ENCODE measurements at places on chromosomes 11 and 22. TPM values are rescaled to one million over a fixed set of nuclear protein-coding genes. Genes with fewer than 3 reads are reported as not detected.
A peak's percentile ranks its signal among the peaks of the same experiment; 100 is the strongest.

Gene LIF
- total RNA-seq, result 0.50 TPM

Gene CASP5
- total RNA-seq, result not detected

- H3K27ac ChIP-seq, result no peak overlapping the region
- H3K4me1 ChIP-seq, result no peaks in the 10 kb centered on the region
- H3K36me3 ChIP-seq, result no peaks in the 10 kb centered on the region
- H3K4me3 ChIP-seq, result no peak overlapping the region
- DNase-seq, result no peak
- H3K27me3 ChIP-seq, result no peaks in the 10 kb centered on the region
These were observed 103.5 kb downstream of the WNT11 start for GRCh38 chr11:76102802-76103201.

DNA sequence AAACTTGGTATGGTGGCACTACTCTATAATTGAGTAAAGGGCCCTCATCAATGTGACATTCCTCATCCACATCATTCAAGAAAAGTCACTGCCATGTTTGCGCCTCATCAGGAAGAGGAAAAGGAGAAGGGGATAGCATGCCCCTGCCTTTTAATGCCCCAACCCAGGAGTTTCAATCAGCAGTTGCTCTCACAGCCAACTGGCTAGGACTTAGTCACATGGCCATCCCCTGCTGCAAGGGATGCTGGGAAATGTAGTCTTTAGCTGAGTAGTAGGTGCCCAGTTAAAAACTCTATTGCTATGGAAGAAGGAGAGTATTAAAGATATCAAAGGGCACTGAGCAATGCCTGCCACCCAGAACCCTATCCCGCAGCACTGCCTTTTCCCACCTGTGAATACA is 10.9 kb upstream of the CCND1 start:
- no peak overlapping the region for H3K4me3 ChIP-seq
- no peak overlapping the region for H3K27ac ChIP-seq
- H3K4me1 ChIP-seq, result no peaks in the 10 kb centered on the region
- H3K27me3 ChIP-seq, result no peaks in the 10 kb centered on the region
- no peaks in the 10 kb centered on the region for H3K36me3 ChIP-seq

DNA sequence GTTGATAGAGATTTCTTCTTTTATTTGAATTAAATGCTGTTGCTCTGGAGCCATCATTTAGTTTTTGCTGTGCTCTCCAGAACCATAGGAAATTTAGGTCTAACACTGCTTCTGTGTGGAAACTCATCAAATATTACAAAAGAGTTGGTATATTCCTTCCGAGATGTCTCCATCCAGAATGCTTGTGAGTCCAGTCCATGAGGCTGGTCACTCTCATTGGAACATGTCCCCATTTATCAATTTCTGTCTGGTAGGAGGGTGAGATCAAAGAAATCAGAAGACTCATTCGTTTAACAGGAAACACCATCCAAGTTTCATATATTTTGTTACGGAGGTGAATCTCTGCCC is 52.4 kb upstream of the LMO2 start:
- DNase-seq, result no peak
- no peak overlapping the region for H3K4me3 ChIP-seq
- H3K36me3 ChIP-seq, result no peaks in the 10 kb centered on the region
- no peaks in the 10 kb centered on the region for H3K4me1 ChIP-seq
- H3K27ac ChIP-seq, result no peak overlapping the region

- H3K4me3 ChIP-seq, result no peak overlapping the region
- H3K27ac ChIP-seq, result no peak overlapping the region
- no peaks in the 10 kb centered on the region for H3K36me3 ChIP-seq
- DNase-seq, result no peak
- no peaks in the 10 kb centered on the region for H3K4me1 ChIP-seq
These were observed 65.0 kb upstream of the HORMAD2 start for GRCh38 chr22:30015229-30015797.

Gene DNAJB7
- total RNA-seq, result not detected

DNA sequence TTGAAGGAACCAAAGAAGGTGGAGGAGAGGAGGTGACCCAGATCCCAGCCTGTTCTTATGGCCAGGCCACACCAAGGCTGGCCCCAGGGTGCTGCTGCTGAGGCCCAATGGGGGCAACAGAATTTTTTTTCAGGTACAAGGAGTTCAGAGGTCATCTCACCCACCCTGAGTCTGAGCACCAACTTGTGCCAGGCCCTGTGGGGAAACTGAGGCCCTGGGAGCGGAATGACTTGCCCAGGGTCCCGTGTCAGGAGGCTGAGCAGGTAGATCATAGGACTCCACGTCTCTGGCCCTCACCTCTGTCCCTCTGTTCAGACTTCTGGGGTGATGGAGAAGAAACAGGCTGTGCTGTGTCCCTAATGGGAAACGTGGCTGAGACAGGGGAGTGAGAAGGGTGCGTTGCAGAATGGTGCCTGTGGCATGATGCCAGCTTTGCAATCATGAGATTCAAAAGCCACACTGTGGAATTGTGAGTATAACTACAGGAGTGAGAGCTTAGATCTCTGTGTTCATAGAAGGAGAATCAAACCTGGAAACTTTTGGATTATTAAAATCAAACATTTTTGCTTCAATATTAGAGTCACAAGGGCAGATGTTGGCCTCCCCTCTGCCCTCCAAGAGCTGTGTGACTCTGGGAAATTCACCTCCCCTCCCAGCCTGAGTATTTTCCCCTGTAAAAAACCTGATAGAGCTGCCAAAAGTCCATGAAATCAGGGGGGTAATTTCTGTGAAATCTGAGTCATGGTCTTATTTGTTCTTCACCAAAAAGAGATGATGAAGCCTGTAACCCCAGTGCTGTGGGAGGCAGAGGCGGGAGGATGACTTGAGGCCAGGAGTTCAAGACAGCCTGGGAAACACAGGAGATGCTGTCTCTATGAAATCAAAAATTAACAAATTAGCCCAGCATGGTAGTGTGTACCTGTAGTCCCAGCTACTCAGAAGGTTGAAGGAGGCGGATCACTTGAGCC is 874 bp downstream of the APOL1 start:
- no peaks in the 10 kb centered on the region for H3K36me3 ChIP-seq
- no peaks in the 10 kb centered on the region for H3K27me3 ChIP-seq
- no peak overlapping the region for H3K27ac ChIP-seq
- DNase-seq, result no peak
- H3K4me3 ChIP-seq, result no peak overlapping the region
- H3K4me1 ChIP-seq, result peaks cover 31% of the 10 kb centered on the region

Gene TSPAN32
- total RNA-seq, result 0.19 TPM

DNA sequence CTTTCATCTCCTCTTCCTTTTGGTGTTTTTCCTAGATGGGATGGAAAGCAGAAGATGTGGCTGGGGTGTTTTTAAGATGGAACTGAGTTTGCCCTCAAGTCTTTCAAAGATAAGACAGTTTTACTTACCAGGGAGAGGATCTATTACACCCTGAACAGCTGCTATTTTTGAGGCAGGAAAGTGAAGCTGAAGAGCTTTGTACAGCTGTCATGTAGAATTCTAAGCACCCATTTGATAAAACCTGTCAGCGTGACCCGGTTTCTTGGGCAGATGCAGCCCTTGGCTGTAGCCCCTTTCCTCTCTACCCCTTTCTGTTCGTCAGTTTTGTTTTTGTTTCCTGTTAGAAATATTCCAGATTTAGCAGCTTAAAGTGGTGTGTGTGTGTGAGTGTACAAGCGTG is 35.2 kb downstream of the FAT3 start:
- DNase-seq, result peak; percentile 14
- H3K27ac ChIP-seq, result no peak overlapping the region
- H3K27me3 ChIP-seq, result no peaks in the 10 kb centered on the region
- H3K4me1 ChIP-seq, result peaks cover 11% of the 10 kb centered on the region
- no peaks in the 10 kb centered on the region for H3K36me3 ChIP-seq
- H3K4me3 ChIP-seq, result no peak overlapping the region

Gene MMP3
- total RNA-seq, result not detected

Gene ANGPTL5
- total RNA-seq, result not detected

Gene OR51E1
- total RNA-seq, result not detected

GRCh38 chr11:127627629-127628457 is 627.3 kb upstream of the KIRREL3 start:
- H3K4me1 ChIP-seq, result peaks cover 10% of the 10 kb centered on the region
- no peaks in the 10 kb centered on the region for H3K27me3 ChIP-seq

GRCh38 chr11:75031224-75031753 is 42.6 kb downstream of the NEU3 start:
- no peaks in the 10 kb centered on the region for H3K36me3 ChIP-seq
- no peaks in the 10 kb centered on the region for H3K4me1 ChIP-seq
- H3K27me3 ChIP-seq, result no peaks in the 10 kb centered on the region
- H3K27ac ChIP-seq, result no peak overlapping the region
- no peak for DNase-seq

DNA sequence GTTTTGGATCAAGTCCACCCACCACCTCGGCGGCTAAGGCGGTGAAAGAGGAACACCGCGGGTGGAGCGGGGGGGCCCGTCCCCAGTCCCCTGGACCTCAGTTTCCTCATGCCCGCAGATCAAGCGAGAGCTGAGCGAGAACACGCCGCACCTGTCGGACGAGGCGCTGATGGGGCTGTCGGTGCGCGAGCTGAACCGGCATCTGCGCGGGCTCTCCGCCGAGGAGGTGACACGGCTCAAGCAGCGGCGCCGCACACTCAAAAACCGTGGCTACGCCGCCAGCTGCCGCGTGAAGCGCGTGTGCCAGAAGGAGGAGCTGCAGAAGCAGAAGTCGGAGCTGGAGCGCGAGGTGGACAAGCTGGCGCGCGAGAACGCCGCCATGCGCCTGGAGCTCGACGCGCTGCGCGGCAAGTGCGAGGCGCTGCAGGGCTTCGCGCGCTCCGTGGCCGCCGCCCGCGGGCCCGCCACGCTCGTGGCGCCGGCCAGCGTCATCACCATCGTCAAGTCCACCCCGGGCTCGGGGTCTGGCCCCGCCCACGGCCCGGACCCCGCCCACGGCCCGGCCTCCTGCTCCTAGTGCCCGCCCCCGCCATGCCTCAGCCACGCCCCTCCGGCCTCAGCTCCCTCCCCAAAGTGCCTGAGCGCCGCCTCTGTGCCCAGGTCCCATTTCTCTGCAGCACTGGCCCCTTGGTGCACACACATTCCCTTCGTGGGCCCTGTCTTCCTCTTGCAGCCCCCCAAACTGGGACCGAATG is 12.7 kb downstream of the MAFF start:
- H3K27me3 ChIP-seq, result peaks cover 25% of the 10 kb centered on the region
- peak overlapping the region; percentile 29 for H3K4me3 ChIP-seq
- H3K27ac ChIP-seq, result no peak overlapping the region
- peak; percentile 88 for DNase-seq
- no peaks in the 10 kb centered on the region for H3K36me3 ChIP-seq

DNA sequence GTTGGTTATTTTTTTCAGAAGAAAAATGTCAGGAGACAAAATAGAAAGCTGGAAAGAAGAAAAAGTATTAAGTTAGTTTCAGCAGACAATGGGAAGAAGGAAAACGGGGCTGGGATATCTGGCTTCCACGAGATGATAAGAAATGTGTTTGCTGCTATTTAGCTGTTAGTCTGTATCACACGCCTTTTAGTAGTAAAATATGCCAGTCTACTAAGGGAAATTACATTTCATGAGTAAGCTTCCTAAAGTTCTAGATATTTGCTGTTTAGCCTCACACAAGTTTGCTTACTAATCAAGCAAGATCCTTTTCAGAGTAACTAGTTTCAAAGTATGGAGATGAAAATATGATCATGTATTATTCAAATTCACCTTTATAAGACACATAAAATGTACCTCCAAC is 1.5 kb downstream of the OR51B4 start:
- H3K4me3 ChIP-seq, result no peak overlapping the region
- H3K27ac ChIP-seq, result no peak overlapping the region
- DNase-seq, result no peak
- no peaks in the 10 kb centered on the region for H3K27me3 ChIP-seq
- H3K36me3 ChIP-seq, result no peaks in the 10 kb centered on the region

Gene TMEM132A
- 77.2 TPM for total RNA-seq

GRCh38 chr11:6402561-6402981 is 12.3 kb downstream of the SMPD1 start:
- DNase-seq, result no peak
- no peak overlapping the region for H3K27ac ChIP-seq
- no peak overlapping the region for H3K4me3 ChIP-seq
- H3K27me3 ChIP-seq, result no peaks in the 10 kb centered on the region
- H3K36me3 ChIP-seq, result no peaks in the 10 kb centered on the region

Gene MLC1
- not detected for total RNA-seq

DNA sequence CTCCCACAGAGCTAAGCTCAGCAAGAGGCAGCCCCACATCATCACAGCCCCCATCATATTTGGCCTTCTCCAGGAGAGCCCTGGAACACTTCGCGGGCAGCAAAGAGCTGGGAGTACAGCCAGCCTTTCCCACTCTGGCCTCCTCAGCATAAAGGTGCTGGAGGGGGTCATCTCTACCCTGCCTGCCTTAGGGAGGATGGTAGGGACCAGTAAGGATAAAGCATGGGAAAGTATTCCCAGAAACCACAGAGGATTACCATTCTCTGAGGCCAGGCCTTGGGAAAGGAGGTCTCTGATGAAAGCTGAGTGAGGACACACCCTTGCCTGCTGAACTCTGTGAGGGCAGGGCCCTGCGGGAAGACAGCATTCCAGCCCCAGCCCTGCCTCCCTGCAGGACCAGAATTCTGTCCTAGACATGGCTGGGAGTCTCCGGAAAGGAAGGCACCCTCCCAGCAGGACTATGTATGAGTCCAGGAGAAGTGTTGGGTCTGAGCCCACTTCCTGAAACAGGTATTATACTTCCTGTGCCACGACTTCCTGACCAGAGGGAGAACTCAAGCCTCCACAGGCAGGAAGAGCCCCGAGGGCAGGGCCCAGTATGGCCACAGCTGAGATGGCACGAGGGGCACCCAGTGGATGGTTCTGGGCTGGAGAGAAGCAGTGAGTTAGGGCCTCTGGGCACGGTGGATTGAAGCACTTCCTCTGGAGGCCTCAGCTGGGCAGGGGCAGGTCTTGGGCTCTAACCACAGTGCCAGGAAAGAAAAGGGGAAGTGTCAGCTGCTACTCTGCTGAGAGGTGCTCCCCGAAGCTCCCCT is 12.9 kb upstream of the CASTOR1 start:
- H3K4me1 ChIP-seq, result peaks cover 6% of the 10 kb centered on the region
- no peak for DNase-seq
- H3K27me3 ChIP-seq, result no peaks in the 10 kb centered on the region
- no peak overlapping the region for H3K27ac ChIP-seq

DNA sequence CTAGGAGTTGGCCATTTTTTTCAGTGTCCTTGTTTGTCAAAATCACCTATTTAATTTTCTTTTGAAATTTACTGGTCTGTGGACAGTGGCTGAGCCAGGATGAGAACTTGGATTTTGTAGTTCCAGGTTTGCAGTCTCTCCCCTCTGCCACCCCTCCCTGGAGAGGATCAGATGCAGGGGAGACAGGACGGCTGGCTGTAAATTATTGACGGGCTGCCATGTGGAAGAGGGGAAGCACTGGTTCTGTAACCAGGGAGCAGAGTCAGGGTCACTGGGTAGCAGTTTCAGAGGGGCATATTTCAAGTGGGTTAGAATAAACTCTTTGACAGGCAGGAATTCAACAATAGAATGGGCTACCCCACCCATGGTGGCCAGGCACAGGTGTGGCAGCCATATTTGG is 20.6 kb upstream of the YWHAH start:
- DNase-seq, result no peak
- H3K4me1 ChIP-seq, result peaks cover 10% of the 10 kb centered on the region
- no peak overlapping the region for H3K27ac ChIP-seq
- H3K4me3 ChIP-seq, result no peak overlapping the region
- no peaks in the 10 kb centered on the region for H3K36me3 ChIP-seq
- H3K27me3 ChIP-seq, result no peaks in the 10 kb centered on the region

All from neural progenitor cell (in vitro differentiated cells).